Cerebellar cortex (tissue), 1 donor: ENCODE measurements at places on chromosomes 13 and 19.

DNA sequence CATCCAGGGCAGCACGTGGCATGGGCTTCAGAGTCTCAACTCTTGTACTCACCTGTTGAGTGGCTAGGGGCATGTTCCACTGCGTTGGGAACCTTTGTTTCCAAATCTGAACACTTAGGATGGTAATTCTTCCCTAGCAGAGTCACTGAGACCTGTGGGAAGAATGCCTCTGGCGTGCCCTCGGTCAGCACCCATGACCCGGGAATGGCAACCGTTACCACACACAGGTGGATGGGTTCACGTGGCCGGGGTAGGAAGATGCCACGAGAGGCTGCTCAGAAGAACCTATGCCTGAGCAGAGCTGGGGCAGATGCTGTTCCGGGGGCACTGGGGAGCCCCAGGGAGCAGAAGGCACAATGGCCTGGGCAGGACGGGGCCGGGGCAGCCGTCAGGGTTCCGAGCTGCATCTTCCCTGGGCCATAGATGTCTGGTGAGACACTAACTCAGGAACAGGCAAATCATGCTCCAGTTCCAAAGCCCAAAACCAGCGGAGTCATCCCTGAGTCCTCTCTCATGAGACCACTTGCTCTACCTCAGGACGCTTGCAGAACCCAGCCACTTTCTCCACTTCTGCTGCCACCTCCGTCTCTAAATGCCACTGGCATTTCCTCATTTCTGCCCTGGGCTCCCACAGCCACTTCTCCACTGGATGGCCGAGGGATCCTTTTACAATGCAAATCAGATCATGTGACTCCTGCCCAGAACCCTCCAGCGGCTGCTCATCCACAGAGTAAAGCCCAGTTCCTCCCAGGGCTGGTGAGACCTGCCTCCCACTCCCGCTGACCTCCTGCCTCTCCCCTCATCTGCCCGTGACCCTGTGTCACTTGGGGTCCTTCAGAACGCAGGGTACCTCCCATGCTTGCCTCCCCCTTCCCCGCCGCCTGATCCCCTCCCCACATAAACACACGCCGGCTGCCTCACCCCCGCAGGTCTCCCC, 36.7 kb downstream of the FAM124A start:
- DNase-seq = no peak

DNA sequence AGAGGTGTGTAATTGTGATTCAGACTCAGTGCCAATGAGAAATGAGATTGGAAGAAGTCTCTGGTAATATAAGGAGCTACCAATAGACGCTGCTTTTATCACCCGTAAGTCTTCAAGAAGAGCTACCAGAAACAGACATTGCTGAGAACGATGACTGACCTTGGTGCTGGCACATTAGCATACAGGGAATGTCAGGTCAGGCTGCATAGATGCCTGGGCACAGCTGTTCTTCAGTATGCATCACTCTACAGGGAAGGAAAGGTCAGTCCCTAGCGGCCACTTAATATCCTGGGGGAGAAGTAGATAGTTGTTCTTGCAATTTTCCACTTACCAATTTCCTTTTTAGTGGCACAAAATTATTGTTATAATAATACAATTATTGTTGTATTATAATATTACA, 380.4 kb downstream of the PCDH9 start:
- no peak for DNase-seq

GRCh38 chr19:41753936-41754529, 1.3 kb upstream of the CEACAM6 start:
- peak; percentile 36 for DNase-seq

GRCh38 chr13:67520886-67521285, 290.8 kb upstream of the PCDH9 start:
- DNase-seq = no peak

GRCh38 chr19:46225558-46226004, 4.0 kb upstream of the IGFL1 start:
- no peak for DNase-seq
